ENCODE measurements at places on chromosomes 3 and 15. TPM values are rescaled to one million over a fixed set of nuclear protein-coding genes. Genes with fewer than 3 reads are reported as not detected.

Gene AP3B2
- total RNA-seq = 0.26 TPM

Gene MYO1E
- total RNA-seq = 26.3 TPM

Gene PPP2R3A
- 127 TPM for total RNA-seq

Gene SEMA5B
- 12.5 TPM for total RNA-seq

Gene LIPH
- total RNA-seq = 0.31 TPM
